Right hindlimb (tissue), 1 donor: ENCODE measurements at places on chromosomes 11 and 22.

DNA sequence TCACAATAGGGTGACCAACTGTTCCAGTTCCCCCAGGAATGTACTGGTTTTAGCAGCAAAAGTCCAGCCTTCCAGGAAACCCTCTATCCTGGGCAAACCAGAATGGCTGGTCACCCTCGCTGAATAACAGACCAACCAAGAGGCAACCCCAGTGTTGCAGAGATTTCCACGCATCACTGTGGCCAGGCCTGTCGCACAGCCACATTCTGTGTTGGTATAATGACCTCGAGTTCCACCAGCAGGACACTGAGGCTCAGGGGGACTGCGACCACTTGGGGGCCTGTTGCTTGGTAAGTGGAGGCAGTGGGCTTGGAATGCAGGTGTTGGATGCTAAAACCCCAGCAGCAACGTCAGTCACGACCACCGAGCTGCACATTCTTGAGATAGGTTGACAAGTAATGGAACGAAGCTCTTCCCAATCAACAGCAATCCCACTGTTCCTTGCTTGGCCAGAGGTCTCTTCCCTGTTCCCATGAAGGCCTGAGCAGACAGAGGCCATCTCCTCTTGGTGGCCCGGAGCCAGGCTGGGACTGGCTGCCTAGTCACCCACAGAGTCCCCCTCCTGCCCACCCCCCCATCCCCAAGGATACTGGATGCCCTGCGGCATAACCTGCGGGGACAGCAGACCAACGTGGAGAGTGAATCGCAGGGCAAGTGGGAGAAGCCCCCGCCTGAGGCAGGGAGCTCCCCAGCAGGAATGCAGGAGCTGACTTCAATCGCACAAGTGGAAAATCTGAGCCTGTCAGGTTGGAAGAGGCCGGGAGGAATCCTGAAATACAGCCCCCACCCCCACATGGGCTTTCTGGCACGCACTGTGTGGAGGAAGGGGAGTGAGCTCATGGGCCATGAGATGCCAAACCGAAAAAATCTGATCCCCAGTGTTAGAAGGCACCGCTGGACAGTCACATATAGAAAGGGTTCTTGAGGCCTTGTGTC, 43.4 kb upstream of the MN1 start:
- DNase-seq, result peak; percentile 83

DNA sequence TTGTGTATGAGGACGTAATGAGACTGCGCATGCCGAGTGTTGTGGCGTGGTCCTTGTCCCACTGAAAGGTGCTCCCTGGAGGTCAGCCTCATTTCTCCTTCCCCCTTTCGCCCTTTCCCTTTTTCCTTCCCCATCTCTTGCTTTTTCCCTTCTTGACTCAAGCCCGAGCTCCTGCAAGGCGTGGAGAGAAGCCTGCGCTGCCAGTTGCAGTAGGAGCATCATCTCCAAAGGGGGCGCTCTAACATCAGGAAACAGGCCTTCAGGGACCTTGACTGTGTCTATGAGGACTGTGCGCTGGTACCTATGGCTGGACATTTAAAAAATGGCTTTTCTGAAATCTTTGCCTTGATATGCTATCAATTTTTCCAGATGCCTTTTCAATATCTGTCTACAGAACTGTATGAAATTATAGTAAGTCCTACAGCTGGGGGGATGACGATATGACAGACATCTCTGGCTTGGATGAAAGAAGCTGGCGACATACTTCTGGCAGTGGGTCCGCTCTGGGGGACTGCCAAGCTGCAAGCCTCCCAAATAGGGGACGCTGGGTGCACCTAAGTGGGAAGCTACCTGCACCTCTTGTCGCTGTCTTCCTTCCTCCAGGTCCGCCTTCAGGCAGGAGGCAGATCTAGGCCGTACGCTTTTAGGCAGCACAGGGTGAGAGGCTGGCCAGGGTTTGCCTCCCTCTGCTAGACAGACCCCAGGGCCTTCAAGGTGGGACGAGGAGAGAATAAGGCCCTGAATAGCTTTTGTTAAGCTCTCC, 96.5 kb downstream of the NXPE2 start:
- peak; percentile 80 for DNase-seq

GRCh38 chr11:85029964-85030363, 597.2 kb downstream of the DLG2 start:
- DNase-seq, result no peak

- DNase-seq, result no peak
These were observed 802 bp upstream of the PIM3 start for GRCh38 chr22:49959782-49960158.

DNA sequence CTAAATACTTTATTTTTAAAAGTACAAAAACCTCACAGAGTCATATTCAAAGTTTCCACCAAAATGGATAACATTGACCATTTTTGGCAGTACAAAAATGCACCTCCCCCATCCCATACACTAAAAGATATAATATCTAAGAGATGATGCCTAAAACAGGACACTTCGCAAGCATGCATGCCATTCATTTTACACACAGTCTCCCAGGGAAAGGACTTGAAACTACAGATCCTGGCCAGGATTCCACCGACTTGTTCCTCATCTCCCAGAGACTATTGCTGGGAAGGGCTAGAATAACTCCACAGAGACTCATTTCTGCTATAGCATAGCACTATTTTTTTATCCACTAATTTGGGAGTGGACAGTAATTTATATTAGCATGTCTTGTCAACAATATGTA, 81.7 kb downstream of the MTNR1B start:
- no peak for DNase-seq

DNA sequence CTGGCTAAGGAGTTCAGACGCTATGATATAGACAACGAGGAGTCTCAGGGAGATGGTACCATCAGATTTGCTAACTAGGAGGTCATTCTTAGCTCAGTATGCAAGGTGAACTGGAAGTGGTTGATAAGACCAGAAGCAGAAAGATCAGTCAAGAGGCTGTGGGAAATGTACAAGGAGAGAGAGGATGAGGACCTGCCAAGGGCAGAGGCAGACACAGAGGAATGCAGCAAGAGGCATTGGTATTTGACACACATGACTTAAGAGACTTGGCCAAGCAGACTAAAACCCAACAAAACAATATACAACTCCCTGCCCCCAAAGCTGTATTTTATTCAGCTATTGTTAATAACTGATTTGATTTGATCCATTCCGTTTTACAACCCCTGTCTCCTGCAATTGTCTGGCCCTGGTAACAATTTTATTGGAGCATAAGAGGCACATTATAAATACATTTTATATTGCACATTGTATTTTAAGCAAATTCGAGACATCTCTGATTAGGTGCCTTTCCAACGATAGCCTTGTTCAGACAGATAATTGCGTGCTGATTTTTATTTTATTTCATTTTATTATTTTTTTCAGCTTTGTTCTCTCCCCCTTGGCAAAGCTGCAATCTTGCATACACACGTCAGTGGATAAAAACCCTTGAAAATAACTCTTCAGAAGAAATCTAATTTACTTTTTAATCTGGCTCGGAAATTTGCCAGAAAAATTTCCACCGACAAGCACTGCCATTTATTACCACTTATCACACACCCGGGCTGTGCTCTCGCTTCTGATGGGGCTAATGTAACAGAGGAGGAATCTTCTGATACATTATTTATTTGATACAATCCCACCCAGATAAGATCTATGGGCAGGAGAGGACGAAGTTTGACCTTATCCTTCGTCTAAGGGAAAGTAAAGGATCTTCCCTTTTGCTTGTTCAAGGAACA, 237.8 kb downstream of the NXPE2 start:
- DNase-seq, result no peak

DNA sequence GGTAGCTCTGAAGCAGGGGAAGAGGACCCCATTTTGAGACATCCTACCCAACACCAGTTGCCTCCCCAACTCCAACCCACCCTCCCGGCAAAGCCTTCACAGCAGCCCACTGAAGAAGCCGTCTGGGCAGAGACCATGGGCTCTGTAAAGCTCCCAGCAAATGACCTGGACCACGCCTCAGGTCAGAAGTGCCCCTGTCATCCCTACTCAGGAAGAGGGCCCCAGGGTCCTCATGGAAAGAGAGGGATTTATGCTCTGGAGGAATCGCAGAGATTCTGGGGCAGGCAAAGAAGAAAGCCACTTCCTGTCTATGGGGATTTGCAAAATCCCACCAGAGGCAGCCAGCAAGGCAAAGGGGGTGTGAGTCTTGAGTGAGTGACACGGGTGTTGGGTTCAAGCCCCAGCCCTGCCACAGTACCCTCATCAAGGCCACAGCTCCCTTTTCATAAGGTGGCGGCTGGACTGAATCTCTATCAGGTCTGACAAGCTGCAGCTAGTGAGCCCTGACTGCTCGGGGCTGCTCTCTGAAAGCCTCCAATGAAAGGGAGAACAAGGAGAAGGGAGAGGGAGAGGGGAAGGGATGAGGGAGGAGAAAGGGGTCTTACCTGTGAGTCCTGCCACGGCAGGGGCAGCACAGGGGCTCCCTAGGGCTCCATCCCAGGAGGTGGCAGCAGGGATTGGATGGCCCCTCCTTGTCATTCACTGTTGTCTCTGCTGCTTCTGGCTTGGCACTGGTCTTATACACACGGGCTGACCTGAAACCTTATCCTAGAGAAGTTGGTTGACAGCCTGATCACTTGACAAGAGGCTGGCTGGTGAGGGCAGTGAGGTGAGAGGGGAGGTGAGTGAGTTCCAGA, at the start of gene UCP3:
TSS of gene UCP3 (minus strand) at position 713 of the 857 bp plus-strand sequence. CDS start 2,043 bp downstream, outside the sequence.
- no peak for DNase-seq

GRCh38 chr11:11584530-11584810, 37.3 kb downstream of the GALNT18 start:
- no peak for DNase-seq

- DNase-seq, result no peak
These were observed 35.3 kb downstream of the MAP6 start for GRCh38 chr11:75633409-75634066.
